Body of pancreas (tissue), 4 donors: ENCODE measurements at places on chromosomes 1 and 21.

DNA sequence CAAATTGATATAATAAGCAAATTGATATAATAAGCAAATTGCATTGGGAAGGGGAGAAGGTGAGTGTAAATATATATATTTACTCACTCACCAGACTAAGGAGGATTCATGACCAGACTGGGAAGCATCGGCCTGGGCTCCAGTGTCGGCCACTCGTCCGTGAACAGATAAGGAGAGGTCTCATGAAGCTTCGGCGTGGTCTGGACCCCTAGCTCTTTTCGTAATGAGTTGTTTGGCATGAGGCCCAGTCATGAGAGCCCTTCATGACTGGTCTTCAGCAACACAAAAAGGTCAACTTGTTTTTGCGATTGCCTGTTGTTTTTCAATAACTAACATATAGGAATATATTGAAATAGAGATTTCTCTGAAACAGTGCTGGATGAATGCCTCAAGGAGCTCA lies 222.9 kb upstream of the KCNK2 start:
- DNase-seq = no peak

GRCh38 chr21:37450445-37450941 lies 83.9 kb downstream of the DYRK1A start:
- no peak for DNase-seq

DNA sequence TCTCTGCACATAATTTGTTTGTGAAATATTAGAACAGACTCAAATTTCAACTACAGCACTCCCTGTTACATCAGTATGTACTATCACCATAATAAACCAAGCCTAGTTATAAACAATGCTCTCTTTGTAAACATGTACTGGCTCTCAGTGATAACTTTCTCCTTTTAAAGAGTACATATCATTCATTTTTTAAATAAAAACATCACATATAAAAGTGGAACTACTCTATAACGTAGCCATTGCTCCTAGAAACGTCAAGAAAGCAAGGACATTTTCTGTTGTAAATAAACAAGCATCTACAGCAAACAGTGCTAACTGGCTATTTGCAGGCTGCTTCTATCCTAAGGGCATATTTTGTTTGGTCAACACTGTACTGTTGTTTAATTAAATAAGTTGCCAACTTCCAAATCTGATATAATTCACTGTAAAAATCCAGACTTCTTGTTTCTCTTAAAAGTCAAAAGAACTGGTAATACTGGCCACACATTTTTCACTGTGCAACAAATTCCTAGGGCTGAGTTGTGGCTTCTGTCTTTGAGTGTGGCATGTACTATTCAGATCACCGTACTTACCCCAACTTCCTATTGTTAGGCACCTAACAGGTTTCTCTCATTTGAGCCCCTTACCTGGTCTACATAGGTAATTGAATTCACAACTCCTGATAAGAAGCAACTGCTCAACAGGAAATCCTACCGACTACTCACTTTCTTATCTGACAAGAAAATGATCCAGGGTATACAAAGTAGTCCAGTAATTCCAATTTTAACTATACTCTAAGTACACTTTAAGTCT lies 111.9 kb downstream of the DENND1B start:
- no peak for DNase-seq

DNA sequence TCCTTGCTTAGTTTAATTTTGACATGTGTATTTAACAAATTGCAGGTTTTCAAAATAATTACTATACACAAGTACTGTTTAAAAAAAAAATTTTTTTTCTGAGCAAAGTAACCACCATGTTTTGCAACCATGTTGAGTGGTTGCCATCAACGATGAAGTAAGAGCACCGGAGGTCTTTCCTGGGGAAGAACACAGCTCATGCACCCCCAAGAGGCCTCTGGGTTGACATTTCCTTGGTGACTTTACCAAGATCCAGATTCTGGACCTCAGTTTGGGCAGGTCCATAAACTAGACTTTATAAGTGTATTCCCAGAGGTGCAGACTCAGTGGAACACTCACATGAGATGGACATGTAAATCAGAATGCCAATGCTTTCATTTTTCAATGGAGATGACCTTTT lies 36.8 kb upstream of the RALGPS2 start:
- peak; percentile 8 for DNase-seq

GRCh38 chr1:159008744-159009188 lies 941 bp upstream of the IFI16 start:
- DNase-seq = no peak
